Brain (organoid and tissue), 16 donors: ENCODE measurements at places on chromosomes 2 and 18. TPM values are rescaled to one million over a fixed set of nuclear protein-coding genes. Genes with fewer than 3 reads are reported as not detected.

DNA sequence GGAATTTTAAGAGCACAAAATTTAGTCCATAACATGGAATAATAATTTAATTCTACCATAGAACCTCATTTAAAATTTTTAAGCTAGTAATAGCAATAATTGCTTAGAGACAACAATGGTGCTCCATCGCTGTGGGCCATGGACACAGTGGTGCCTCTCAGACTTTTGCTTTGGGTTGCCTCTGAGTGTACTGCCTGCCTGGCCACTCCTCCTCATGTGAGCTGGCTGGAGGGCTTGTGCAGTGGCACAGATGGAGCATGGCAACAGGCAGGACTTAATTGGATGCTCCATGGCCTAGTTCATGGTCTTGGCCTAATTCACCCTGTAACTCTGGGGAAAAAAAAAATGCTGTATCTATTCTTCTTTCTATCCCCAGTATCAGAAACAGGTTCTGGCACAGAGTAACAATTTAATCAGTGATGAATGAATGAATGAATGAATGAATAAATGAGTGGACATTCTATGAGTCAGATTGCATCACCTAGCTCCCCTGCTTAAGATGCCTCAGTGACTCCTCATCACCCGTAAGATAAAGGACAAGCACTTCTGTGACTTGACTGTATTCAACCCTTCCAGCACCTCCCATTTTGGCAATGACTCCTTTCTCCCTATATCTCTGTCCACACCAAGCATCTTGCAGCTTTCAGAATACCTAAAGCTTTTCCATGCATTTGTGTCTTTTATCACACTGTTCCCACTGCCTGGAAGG, 211.8 kb upstream of the SLC14A2 start:
- no peak for DNase-seq

DNA sequence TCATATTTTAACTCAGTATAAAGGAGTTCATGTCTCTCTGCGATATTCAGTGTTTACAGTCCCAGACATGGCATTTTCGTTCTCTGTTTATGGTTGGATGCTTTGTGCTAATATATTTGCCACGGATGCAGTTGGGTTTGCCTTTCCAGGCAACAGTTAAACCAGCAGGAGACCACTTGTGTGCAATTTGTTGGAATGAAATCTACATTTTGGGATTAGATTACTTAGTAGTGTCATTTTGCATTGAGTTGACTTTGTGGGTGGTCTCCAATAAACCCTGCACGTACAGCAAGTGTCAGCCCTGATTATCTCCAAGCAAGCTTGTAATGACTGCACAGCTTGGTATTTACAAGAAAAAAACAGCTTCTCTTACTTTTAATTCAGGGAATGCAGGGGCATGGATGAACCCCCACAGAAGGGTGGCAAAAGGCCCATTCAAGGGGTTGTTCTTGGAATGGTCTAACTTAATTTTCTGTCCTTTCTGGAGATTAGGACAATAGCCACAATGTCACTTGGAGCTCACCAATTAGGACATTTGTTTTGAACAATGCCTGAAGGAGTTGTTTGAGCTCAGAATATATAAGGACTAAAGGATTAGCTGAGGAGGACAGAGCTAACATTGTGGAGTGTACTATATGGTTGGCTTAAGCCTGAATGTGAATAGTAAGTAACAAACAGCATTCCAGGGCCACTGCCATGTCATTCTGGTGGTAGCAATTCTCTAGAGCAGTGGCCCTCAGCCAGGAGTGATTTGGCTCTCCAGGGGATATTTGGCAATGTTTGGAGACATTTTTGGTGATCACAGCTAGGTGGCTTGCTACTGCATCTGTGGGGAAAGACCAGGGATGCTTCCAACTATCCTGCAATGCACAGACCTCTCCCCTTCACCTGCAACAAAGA, 121.5 kb downstream of the SLC4A3 start:
- peak; percentile 62 for DNase-seq

GRCh38 chr2:20224716-20225293, at the start of gene SDC1:
TSS of gene SDC1 (minus strand) at chr2:20225130. CDS start at chr2:20224867, 263 bp downstream.
- peak; percentile 64 for DNase-seq

The CHRNG gene
- polyA plus RNA-seq: not detected
